ENCODE measurements at places on chromosomes 13 and 19.

GRCh38 chr13:99224021-99224420, 23.4 kb downstream of the UBAC2 start:
- no peak for DNase-seq

DNA sequence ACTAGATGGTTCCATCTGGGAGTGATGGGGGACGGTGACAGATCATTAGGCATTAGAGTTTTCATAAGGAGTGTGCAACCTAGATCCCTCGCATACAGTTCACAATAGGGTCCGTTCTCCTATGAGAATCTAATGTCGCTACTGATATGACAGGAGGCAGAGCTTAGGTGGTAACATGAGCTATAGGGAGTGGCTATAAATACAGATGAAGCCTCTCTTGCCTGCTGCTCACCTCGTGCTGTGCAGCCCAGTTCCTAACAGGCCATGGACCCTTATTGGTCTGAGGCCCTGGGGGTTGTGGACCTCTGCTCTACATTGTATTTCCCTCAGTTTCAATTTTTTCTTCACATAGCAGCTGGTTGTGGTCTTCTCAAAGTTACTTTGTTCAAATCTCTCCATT, 56.5 kb downstream of the CDK8 start:
- no peak for DNase-seq

- DNase-seq = no peak
These were observed 517.5 kb downstream of the KLF5 start for GRCh38 chr13:73576291-73576690.

DNA sequence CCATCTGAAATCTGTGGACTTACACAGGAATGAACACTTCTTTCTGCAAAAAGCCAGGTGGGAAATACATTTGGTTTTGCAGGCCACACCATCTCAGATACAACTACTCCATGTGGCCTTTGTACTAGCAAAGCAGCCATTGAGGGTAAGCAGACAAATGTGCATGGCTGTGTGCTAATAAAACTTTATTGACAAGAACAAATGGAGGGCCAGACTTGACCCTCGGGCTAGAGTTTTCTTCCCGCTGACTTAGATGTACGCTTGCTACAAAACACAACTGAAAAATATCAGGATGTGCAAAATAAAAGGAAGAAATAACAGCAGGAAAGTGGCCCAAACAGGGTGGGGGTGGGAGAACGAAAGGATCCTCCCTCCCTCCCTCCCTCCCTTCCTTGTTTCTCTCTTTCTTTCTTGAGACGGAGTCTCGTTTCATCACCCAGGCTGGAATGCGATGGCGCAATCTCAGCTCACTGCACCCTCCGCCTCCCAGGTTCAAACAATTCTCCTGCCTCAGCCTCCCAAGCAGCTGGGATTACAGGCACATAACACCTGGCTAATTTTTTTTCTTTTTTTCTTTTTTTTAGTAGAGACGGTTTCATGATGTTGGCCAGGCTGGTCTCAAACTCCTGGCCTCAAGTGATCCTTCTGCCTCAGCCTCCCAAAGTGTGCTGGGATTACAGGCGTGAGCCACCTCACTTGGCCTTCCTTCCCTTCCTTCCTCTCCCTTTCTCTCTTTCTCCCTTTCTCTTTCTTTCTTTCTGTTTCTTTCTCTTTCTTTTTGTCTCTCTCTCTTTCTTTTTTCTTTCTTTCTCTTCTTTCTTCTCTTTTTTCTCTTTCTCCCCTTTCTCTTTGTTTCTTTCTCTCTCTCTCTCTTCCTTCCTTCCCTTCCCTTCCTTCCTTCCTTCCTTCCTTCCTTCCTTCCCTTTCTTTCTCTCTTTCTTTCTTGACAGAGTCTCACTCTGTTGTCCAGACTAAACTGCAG, 29.3 kb downstream of the CCL25 start:
- DNase-seq = no peak

GRCh38 chr13:29847501-29847983, 2.9 kb downstream of the UBL3 start:
- no peak for DNase-seq

- peak; percentile 45 for DNase-seq
These were observed at the start of gene NFIC for GRCh38 chr19:3365836-3366752. TSS of gene NFIC (plus strand) at chr19:3366583. CDS start at chr19:3366637, 54 bp downstream.

- no peak for DNase-seq
These were observed 490 bp downstream of the ITPKC start for GRCh38 chr19:40717325-40717879.

- DNase-seq = no peak
These were observed 524.5 kb downstream of the GPC6 start for GRCh38 chr13:93751117-93751516.
